B cell (primary cell): ENCODE measurements at places on chromosomes 7 and 10.
A peak's percentile ranks its signal among the peaks of the same experiment; 100 is the strongest.

- no peak for DNase-seq
Observed at GRCh38 chr10:112710528-112710927, 239.5 kb upstream of the TCF7L2 start.

DNA sequence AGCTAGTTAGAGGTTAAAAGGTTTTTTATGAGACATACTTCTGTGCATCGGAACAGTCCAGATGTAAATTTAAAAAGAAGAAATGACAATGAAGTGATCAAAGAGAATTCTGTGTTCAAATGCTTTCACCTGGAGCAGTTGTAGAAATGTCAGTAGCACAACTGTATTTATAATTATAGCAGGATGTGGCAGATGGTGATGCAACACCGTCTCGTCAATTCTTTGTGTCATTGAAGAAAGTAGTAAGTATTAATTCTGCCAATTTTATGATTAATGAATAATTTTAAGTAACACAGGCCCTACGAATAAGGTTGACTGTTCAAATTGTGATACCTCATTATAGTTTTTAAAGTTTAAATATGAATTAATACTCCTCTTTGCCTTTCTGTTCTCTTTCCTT is 171.1 kb downstream of the ADK start:
- DNase-seq: no peak

- DNase-seq: no peak
Observed at GRCh38 chr7:103704701-103705100, 258.7 kb upstream of the SLC26A5 start.

DNA sequence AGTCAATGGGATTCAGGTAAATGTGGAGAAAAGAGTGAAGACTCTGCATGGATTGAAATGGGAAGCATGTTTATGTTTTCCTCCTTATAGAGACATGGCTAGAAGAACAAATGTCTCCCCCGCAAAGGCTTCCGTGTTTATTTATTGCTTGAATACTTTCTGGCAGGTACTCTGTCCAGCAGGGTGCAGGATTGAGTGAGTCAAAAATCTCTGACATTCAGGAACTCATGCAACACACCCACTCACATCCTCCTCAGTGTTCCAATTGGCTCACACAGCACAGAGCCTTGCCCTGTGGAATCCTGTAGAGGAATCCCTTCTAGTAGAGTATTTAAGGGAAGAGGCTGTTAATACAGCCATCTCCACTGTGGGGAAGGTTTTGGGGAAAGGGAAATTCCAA is 290.3 kb upstream of the VWC2 start:
- DNase-seq: no peak

GRCh38 chr7:38736138-38736537 is 105.0 kb upstream of the AMPH start:
- DNase-seq: no peak

GRCh38 chr10:7971949-7972348 is 82.5 kb upstream of the GATA3 start:
- no peak for DNase-seq

DNA sequence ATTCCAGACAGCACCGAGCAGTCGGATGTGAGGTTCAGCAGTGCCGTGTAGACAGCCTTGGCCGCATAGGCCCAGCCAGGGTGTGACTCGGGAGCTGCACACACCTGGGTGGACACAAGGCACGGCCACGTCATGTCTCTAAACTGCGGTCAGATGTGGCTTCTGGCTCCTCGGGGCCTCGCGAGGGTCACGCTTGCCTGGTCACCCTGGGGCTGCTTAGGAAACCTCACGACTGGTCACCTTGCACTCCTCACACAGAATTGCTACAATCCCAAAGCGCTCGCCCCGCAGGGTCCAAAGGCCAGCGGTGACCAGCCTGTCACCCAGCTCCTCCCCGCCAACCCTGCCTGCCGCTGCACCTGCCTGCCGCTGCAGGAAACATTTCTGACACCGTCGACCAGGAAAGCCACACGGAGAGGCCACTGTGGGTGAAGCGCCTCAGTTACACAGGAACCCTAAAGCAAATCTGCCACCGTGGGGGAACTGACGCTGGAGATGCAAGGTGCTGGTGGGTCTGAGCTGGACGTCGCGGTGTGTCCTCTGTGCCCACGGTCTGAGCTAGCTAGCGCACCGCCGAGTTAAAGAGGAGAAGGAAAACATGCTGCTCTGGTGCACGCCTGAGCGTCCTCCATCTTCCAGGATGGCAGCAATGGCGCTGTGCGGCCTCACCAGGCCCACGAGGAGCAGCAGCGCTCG is 5.0 kb downstream of the GPER1 start:
- no peak for DNase-seq

DNA sequence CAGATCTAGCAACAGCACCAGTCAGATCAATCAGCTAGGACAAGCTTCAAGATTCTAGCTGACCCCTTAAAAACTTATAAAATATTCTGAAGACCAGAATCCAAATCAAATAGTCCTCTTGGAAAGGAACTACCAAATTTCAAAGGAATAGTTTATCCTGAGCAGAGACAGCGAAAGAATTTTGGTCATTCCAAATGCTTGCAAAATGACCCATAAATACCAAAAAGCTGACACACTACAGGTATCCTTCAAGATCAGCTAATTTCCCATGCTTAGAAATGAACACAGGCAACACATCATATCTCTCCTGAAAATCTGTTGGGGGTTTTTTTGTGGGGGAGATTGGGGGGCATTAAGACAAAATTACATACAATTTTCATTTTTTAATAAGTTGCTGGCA is 78.8 kb downstream of the PDSS1 start:
- DNase-seq: no peak

- no peak for DNase-seq
Observed at GRCh38 chr10:62121187-62121530, 147.5 kb downstream of the RTKN2 start.

GRCh38 chr7:50591480-50592438 is 26.6 kb upstream of the DDC start:
- DNase-seq: no peak

GRCh38 chr7:95478272-95479037 is 7.3 kb upstream of the ASB4 start:
- no peak for DNase-seq

DNA sequence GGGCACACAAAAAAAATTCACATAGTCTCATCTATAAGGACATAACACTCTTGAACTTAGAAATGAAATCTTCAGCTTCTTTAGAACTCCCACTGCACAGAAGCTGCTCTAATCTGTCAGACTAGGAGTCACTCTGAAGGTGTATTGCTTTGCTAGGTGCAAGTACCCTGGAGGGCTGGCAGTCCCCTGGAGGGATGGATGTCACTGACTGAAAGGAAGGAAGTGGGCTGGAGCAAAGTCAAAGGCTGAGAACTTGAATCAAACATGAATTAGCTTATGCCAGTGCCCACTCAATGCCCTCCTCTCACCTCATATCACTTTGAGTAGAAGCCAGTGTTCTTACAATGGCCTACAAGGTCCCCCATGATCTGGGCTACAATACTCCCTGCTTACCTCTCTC is 140.3 kb upstream of the ANKRD1 start:
- no peak for DNase-seq

DNA sequence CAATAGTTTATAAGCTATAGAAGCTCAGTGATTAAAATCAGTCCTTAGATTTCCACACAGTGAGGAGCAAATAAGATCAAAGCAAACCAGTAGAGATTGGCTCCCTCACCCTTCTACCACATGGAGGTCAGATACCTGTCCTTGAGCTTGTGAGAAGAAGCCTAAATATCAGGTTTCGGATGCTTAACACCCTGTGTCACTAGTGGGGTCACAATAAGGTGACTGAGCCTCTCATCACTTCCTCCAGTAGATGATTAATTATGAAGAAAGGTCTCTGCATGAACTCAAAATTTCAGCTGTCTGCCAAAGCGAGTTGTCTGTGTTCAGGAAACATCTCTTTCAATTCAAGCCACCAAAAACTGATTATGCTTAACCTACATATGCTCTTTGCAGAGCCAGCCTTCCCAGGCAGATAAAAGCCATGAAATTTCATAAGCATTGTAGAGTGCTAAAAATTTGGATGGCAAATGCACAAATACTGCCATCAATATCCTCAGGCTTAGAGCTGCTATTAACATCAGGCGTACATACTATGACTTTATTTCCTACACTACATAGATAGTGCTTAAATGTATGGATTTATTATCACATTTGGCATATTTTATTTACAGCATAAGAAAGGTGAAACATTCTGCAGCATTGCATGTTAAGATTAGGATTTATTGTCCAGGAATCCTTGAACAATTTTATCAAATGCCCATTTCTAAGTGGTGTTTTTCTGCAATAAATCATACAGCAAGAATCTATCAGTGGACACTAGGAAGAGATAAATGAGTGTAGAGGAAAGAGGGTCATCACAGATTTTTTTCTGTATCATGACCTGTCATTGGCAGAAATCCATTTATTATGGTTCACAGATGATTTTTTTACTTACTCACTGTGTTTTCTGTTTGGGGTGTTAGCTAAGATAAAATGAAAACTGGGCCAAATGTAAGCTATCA is 285.1 kb upstream of the SP8 start:
- no peak for DNase-seq

GRCh38 chr10:33669904-33670303 is 335.4 kb upstream of the NRP1 start:
- no peak for DNase-seq

GRCh38 chr7:6536262-6537260 is 14.7 kb downstream of the GRID2IP start:
- DNase-seq: no peak

DNA sequence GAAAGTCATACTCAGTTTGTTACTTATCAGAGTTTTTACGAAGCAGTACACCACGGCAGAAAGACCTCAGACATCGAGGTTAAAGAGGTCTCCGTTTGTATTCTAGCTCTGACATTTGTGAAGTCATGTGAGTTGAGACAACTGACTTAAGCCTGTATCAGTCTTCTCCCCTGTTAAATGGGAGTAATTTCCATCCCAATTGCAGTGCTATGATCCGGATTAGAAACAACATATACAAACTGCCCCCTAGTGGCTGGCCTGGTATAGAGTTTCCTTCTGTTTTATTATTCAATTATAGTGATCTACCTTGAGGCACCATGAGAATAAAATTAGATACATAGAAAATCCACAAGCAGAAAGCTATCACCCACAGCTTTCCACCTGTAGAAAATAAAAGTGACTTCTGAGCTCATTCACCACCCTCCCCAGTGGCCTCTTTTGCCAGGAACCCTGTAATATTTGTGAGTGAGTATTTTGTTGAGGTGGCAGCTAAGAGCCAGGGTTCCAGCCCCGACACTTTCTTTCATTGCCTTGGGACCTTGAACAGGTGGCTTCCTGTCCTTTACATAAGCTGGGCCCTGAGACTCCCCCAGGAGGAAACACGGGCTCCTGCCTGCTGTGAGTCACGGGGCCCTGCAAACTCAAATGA is 607.2 kb upstream of the MGMT start:
- no peak for DNase-seq

- DNase-seq: peak; percentile 20
Observed at GRCh38 chr10:1608851-1609647, 128.3 kb downstream of the ADARB2 start.

- no peak for DNase-seq
Observed at GRCh38 chr10:69677985-69678654, 48.1 kb downstream of the FAM241B start.

- DNase-seq: peak; percentile 30
Observed at GRCh38 chr7:131859147-131859821, 302.9 kb upstream of the PODXL start.

GRCh38 chr7:36526863-36527548 is 137.3 kb downstream of the ANLN start:
- DNase-seq: no peak

DNA sequence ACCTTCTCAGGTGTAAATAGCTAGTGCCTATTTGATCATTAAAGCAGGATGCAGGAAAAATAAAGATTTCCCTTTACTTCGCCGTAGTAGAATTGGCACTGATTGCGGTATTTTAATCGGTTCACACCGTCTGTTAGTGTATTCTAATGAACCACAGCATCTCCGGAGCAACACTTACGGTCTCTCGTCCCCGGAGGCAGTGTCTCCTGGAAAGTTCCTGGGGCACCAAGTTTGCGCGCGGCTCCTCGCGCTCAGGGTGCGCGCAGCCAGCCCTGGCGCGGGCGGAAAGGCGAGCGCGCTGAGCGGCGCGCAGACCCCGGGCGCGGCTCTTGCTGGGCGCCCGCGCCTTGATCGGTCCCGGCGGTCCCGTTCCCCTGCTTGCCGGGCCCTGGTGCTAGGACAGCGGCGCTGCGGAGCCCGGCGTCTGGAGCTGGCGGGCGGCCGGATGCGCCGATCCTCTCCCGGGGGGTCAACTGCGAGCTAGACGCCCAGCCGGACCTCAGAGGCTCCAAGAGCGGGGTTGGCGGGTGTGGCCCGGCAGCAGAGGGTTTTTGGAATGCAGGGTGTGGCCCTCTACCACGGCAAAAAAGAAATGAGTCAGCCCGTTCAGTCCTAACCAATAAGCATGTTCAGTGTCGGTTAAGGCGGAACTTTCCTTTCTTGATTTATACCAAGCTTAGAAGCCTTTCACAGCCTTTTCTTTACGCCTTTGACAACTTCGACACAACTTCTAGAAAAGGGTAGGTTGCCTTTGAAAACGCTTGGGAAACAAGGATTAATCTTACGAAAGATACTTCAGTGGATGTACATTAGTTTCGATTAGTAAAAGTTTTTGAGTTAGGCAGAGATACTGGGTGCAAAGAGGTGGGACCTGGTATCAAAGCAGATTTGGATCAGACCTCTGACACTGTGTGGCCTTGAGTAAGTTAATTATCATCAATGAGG is 166.8 kb upstream of the ASAH2 start:
- DNase-seq: peak; percentile 55

- DNase-seq: no peak
Observed at GRCh38 chr7:65966146-65966545, 15.9 kb downstream of the GUSB start.

DNA sequence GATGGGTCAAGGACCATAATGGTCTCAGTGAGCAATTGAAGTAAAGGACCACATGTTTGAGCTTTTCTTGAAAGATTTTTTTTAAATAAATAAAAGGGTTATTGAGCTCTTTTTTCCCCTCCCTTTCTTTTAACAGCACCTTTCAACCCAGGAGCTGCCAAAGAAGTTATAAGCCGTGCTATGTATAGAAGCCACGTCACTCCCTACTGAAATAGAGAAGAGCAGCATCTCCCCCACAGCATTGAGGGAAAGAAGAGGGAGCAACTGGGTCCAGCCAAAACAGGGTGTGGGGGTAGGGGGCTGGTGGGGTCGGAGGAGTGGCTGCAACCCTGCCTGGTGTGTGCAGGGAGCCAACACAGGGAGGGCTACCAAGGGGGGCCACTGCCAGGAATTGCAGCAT is 227.2 kb downstream of the PLXNA4 start:
- no peak for DNase-seq

GRCh38 chr7:153638821-153639435 is 413.3 kb upstream of the DPP6 start:
- DNase-seq: no peak

- DNase-seq: no peak
Observed at GRCh38 chr7:129804890-129805719, 147.7 kb downstream of the UBE2H start.

DNA sequence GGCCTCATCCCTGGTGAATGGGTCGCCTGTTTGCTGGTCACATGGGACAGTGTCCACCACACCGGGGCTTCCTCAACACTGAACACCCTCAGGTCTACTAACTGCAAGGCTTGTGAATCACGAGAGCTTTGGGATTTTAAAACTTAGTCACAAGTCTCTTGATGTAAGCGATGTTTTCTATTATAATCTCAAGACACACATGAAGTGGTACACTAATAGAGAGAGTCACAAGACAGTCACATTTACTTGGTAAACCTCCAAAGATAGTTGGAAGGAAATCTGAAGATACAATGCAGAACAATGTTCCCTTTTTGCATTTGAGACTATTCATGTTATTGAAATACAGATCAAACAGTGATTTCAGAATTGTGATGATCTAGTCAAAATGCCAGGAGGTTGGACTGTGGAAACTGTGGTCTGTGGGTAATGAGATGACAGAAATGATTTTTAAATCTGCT is 233.1 kb upstream of the KLF6 start:
- DNase-seq: no peak
